ENCODE measurements at places on chromosomes 5 and 9.
A peak's percentile ranks its signal among the peaks of the same experiment; 100 is the strongest.

DNA sequence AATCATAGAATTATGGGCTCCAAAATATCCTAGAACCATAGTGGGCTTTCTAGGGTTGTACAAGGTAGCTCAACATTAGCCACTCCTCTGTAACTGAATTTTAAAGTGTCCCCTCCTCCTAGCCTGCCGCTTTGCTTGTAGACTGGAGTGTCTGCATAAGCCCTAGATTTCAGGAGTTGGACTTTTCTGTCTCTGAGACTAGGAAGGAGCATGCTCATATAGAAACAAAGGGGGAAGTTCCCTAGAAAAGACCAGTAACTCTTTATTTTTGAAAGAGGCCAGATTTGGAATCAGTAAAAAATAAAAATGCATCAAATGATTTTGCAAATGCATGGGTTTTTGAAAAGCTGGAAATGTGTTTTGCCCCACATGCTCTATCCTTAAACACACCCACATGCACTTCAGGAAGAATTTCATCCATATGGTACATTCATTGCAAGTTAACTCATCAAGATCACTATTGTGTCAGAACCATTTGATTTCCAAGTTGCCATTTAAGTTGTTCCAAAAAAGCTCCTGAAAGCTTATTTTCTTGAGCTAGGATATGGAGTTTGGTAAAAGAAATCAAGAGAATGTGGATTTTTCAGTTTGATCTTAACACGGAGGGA, 121.0 kb upstream of the NR3C1 start:
- DNase-seq, result peak; percentile 50

- DNase-seq, result no peak
Observed at GRCh38 chr9:84169240-84169639, 171.3 kb downstream of the SLC28A3 start.

DNA sequence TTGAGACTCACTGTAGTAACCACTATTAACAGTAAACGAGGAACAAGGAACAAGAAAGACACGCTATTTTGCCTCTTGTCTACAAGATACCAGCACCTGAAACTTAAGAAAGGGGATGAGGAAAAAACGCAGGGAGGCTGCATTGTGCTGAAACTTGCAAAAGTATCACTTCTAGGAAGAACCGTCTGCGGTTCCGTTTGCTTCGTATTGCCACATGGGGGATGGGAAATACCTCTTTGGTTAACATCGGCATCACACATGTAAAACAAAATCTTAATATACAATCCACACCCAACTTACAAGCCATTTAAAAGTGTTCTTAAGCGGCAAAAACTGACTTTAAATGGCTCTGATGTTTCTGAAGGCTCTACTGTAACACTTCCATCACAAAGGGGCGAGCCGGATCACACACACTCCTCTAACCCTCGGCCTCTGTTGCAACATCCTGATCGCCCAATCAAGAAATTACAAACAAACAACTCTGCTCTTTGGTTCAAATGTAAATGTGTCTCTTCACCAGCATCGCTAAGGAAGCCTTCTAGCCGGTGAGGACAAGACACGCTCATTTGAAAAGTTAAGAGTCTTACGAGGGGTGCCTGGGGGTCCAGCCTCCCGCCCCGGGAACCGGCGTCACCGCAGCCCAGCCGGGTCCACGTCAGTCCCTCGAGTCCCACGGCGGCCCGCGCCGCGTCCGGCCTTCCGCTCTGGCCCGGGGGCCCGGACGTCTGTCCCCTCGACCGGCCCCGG, 621 bp downstream of the SEC16A start:
- no peak for DNase-seq

DNA sequence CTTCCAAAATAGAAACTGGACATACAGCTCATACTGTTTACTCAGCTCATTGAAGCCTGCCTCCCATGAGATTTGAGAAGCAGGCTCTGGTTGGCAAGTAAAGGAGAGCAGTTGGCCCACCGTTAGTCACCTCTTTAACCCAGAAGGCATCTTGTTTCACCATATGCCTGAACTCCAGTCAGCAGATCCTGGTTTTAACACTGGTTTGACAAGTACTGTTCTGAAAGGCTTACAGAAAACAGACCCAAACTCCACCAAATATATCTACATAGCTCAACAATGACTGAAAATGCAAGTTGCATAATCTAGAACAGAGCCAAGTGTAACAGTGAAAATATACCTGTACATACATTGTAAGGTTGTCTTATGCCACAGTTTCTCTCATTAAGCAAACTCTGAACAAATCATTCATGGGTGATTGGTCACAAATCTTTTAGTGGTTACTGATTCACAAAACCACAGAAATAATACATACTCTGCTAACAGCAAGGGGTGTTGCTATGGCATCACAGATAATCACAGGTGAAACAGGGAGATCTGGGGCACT, 198.8 kb downstream of the BNC2 start:
- DNase-seq, result peak; percentile 97

- DNase-seq, result no peak
Observed at GRCh38 chr5:149725296-149725695, 4.8 kb upstream of the PPARGC1B start.

GRCh38 chr5:33480876-33481275, 40.1 kb downstream of the TARS1 start:
- DNase-seq, result no peak

DNA sequence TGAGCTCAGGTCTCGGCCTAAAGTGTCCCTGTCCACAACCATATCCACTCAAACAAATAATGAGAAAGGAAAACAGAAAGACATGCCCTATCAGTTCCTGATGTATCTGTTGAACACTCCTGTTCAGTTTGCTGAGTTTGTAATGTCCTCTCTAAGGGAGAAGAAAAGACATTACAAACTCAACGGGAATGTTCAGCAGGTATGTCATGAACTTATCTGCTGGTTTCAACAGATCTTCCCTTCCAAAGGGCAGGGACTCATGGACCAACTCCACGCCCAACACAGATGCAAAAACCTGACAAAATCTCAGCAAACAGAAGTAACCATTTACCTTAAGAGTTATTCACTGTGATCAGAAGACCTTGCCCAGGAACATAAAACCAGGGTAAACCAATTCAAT, 23.7 kb downstream of the BICD2 start:
- DNase-seq, result no peak

DNA sequence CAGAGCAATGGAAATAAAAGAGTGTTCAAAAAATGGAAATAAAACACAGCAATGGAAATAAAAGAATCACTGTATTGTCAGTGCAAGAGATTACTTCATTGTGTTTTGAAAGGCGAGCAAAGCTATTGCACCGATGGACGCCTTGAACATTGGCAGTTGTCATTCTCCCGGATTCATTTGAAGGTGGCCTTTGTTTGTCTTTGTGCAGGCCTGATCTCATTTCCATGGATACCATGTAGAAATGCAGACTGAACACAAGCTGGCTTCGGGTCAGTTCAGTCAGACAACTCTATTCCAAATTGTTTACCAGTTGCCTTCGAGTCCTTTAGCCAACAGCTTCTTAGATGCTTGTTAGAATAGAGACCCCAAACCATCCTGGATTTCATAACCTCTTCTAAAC, 8.3 kb downstream of the ITGA2 start:
- DNase-seq, result no peak

- peak; percentile 62 for DNase-seq
Observed at GRCh38 chr5:158979749-158980521, 119.8 kb downstream of the EBF1 start.

GRCh38 chr5:176629853-176630680, at the start of the genes EIF4E1B and SNCB:
Gene EIF4E1B, plus strand, starts transcription at chr5:176630675. Its CDS starts 12,113 bp downstream, at chr5:176642788.
Gene SNCB, minus strand, starts transcription at chr5:176630534. Its CDS starts 880 bp downstream, at chr5:176629654.
- DNase-seq, result peak; percentile 10

- DNase-seq, result no peak
Observed at GRCh38 chr9:91474656-91475055, 51.0 kb upstream of the NFIL3 start.

DNA sequence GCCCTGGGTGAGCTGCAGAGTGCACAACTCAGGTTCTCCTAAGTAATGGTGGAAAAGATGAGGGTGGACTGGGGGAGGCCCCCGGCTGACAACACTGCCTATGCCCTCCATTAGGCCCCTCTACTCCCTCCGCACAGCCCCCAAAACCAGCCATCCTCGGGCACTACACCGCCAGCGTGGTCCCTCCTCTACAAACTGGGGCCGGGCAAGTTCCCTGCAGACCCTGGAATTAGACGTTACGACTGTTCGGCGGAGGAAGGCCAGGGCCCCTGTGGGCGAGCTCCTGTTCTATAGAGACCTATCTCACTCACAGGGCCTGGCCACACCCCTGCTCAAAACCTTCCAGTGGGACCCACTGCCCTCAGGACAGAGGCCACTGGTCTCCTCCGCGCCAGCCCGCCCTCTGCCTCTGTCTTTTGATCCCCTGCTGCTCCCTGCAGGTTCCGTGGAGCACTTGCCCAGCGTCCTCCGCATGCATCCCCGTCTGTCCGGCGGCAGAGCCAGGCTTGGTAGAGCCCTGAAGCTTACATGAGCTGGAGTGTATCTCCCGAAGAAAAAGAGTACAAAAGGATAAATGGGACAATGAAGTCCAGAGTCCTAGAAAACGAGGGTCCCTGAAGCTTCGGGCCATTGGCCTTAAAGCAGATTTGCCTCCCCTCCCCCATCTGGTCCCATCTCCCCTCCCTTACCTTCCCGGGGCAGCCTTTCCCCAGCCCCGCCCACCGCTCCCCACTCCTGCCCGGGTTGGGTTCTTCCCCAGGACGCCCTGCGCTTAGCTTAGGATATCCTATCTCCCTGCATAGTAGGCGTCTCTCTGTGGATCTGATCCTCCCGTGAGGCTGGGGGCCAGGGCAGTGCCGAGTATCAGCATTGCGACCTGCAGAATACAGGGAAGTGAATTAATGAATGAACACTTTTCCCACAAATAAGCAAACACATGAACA, 71.3 kb downstream of the HRH2 start:
- no peak for DNase-seq

DNA sequence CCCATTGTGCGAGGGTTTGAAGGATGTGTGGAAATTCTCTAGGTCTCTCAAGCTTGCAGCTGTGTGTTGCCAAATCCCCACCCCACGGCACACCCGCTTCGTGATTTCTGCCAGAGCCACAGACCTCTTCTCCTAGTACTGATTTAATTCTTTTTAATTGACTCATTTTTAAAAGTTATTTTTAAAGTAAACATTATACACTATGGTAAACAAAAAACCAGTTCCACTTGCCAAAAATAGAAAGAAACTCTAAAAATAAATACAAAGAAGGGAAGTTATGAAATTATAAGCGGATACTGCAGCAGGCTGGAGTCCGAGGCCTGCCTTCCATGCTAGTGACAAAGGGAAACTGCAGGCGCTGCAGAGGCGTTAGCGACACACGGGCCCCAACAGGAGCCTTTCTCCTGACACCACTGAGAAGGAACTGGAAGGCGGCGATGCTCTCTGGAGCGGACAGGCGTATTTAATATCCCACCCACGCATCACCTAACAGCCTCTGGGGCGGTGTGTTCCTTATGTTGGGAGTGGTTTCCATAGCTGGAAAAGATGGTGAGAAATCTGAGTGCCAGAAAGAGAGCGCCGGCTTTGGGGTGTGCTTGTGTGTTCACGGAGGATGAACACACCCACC, 122.5 kb downstream of the COL23A1 start:
- no peak for DNase-seq

- DNase-seq, result no peak
Observed at GRCh38 chr5:57488215-57488955, 5.8 kb upstream of the ACTBL2 start.

DNA sequence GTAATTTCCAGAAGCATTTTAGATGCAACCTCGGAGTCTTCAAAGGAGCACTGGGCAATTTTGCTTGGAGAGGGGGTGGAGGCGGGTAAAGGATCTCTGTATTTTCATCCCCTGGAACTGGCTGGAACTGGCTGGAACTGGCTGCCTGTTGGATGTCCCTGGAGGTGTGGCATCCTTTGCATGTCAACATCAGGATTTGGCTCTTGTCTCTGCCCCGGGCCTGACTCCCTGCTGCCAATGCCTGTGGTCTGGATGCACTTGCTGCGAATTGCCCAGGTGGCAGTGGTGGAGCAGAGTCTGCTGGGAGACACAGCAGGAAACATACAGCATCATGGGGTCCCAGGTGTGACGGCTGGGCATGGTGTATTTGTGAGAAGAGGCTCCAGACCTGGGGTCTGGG, 391.3 kb downstream of the GADD45G start:
- DNase-seq, result no peak

GRCh38 chr5:35819026-35819425, 37.7 kb upstream of the IL7R start:
- no peak for DNase-seq

GRCh38 chr9:135016037-135016640, 71.3 kb upstream of the OLFM1 start:
- DNase-seq, result no peak

DNA sequence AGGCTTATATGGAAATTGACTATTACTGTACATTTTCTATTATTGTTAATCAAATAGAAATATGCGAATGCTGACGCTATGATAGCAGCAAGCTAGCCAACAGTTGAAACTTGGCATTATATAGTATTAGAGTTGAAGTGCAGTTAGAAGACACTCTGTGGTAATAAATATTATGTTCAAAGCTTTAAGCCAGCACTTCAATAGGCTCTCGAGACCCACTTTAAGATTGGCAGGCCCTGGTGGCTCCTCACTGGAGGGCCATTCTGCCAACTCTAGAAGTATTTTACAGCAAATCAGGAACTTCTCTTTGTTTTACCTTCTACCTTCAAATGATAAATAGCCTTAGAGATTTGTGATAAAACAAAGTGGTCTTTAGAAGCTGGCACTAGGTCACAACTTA, 2029.0 kb upstream of the WWC1 start:
- DNase-seq, result no peak

GRCh38 chr9:106283769-106284168, 579.2 kb upstream of the ZNF462 start:
- no peak for DNase-seq

DNA sequence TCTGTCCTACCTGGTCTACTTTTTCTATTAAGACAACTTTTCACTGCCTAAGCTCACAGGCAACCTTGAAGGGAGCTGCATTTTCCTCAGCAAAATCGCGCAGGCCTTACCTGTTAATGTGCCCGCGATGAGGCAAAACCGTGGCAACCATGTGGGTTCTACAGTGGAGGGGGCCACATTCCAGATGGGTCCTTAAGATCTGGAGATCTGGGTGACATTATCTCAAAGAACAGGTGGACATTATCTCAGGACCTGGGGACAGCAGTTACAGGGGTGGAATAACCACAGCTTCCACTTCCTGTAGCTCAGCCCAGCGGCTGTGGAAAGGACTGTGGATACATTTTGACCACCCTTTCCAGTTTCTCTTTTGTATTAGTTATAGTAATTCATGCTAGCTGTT, 112.8 kb upstream of the PTCH1 start:
- no peak for DNase-seq

DNA sequence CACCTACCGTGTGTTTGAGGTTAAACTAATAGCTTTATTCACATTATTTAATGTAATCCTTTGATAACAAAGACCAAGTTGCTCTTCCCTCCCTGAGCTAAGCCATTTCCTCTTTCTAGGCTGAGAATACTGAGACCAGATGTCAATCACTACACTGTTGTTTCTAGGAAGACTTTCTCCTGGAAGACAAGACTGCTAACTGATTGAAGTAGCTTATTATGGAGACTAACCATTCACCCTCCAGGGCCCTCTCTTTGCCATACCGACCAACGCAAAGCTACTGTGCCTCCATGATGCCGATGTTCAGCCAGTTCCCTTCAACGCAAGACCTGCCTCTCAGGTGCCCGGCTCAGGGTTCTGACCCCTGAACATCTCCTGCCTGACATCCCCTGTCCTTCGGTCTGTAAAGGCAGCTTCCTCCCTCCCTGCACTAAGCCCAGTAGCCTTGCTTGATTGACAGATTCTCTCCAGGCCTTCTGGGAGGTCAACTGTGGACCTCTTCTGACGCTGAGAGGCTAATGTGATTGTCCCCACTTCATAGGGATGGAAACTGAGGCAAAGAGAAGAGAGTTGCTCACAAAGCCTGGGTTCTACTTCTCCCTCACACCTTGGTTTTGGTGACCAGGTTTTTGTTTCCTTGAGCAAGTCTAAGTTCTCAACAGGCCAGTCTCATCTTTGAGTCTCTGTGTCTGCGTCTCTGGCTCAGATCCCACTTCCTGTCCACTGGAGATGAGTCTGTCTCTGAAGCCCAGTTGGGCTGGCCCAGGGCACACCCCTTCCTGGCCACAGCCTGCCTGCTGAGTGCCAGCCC, 259.7 kb upstream of the IRX2 start:
- DNase-seq, result no peak
